Activated CD4-positive, CD25-positive, alpha-beta regulatory T cell treated with anti-CD3 and anti-CD28 coated beads, Interleukin-2, amount 50 U/mL, for 16 hours (primary cell): ENCODE measurements at places on chromosomes 3 and 15.

- no peak for DNase-seq
Measured at GRCh38 chr3:27147215-27147614, 222.0 kb downstream of the NEK10 start.

DNA sequence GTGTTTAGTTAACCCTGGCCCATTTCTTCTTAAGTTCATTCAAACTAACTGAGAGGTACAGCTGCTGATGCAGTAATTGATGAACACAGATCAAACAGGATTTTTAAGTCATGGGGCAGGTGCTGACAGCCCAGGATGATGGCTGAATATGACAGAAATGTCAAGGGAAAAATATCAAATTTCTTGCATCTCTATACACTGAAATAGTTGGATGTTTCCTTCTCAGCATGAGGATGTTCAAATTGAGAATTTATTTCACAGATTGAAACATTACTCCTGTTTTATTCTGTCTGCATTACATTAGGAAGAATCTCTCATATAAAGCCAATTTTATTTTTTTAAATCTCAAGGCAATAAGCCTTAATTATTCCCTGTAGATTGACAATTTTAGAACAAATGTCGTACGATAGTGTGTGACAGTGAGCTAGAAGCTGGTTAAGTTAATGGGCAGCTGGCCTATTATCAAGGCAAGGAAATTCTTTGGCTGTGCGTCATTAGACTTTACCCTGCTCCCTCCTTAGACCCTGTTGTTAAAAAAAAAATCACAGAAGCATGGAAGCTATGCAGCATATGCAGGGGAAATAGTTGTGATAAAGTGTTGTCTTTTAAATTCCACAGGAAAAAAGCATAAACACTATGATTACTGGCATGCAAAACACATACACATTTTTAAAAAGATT, 183.8 kb upstream of the KCNMB2 start:
- no peak for DNase-seq

DNA sequence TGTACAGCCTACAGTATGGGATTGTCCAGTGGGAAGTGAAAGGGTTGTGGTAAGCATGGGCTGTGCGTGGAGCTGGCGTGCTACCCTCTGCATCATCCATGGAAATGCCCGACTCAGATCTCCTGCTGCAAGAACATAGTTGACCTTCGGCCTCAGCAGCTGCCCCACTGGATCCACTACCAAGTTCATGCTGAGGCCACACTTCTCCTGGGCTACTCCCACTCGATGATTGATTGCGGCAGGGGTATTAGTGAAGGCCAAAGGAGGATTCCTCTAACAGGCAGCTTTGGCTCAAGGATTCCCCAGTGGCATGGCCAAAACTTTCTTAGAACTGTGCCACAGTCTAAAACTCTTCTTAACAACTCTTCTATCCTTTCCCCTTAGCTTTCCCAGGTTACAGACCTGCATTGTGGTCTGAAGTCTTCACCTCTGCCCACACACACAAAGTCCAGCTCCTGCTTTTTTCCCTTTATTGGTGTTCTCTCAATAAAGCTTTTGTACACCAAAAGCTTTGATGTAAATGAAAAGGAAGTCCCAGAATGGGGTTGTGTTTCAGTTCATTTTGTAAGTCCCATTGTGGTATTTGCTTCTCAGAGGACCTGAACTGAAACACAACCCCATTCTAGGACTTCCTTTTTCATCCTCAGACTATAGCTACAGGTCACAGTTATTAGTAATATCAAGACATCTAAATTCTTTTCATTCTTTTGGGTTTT, 4.9 kb upstream of the TBC1D5 start:
- DNase-seq = no peak

DNA sequence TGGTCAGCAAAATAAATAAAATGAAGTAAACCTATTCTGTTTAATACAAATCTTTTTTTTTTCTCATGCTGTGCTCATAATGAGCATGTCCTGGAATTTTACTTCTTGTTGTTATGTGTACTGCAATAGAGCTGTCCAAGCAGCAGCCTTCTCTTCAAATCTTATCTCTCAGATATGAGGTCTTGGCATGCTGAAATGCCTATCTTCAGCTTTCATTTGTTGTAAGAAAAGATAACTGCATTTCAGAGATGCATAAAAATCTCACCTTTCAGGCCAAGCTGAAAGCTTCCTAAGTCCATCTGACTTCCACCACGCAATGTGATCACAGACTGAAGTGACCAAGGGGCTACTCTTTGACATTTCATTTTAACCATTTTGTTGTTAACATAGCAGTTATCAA, 43.5 kb upstream of the LRRC3B start:
- DNase-seq = no peak

DNA sequence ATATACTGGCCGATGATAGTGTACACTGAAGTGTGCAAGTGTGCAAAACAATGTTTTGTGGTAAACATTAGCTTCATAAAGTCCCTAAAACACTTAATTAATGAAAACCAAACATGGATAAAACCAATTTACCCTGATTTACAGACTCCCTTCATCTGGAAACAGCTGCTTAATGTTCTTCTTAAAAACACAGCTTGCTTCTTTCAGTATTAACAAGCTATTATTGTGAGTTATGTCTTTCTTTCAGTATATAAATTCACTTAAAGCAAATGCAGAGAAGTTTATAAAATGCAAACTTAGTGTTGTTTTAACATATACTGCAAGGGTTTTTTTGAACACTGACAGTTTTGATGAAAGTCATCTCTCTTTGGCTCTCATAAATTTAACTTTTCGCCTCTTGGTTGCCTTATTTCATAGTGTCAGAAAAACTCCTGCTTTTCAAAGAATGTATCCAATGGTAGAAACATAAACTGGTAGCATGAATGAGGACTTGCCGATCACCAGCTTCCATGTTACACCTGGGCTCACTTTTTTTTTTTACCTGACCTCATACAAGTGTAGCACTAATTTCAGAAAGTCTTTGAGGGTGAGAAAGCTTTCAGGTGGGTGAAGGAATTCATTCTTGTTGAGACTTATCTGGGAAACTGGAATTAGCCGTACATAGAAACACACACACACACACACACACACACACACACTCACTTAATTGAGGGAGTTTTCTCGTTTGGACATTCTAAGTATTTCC, 532.2 kb downstream of the ROBO2 start:
- no peak for DNase-seq

DNA sequence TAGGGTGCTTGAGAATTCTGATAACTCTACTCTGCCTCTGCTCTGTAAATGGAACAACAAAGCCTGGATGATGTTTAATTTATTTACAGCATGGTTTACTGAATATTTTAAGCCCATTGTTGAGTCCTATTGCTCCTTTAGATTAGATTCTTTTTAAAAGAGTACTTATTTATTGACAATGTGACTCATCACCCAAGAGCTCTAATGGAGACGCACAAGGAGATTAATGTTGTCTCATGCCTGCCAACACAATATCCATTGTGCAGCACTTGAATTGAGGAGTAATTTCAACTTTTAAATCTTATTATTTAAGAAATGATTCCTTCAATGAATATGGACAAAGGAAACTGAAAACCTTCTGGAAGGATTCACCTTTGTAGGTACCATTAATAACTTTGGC, 691.4 kb downstream of the ZBBX start:
- DNase-seq = no peak
